ENCODE measurements at places on chromosomes 6 and 20.
A peak's percentile ranks its signal among the peaks of the same experiment; 100 is the strongest.

DNA sequence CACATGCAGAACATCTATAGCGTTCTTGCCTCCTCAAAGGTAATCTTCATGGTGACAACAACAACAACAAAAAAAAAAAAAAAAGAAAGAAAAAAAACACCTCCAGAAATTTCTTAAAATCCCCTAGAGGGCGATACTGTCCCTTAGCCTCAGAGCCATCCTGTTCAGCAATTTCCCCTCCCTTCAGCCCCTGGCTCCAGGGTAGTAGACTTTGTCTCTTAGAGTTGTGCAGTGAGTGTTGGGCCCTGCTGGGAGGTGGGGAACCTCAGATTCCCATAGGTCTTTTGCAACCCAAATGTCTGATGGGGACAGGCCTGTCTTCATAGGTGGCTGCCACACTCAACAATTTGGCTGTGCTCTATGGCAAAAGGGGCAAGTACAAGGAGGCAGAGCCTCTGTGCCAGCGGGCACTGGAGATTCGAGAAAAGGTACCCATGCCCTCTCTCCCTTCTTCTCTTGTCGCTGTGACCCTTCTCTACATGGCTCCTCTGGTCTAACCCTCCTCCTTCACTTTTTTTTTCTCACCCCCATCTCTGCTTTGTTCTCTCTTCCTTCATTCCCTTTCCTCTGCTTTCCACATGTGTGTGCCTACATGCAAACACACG is 6.0 kb upstream of the PTK7 start:
- no peak for DNase-seq

DNA sequence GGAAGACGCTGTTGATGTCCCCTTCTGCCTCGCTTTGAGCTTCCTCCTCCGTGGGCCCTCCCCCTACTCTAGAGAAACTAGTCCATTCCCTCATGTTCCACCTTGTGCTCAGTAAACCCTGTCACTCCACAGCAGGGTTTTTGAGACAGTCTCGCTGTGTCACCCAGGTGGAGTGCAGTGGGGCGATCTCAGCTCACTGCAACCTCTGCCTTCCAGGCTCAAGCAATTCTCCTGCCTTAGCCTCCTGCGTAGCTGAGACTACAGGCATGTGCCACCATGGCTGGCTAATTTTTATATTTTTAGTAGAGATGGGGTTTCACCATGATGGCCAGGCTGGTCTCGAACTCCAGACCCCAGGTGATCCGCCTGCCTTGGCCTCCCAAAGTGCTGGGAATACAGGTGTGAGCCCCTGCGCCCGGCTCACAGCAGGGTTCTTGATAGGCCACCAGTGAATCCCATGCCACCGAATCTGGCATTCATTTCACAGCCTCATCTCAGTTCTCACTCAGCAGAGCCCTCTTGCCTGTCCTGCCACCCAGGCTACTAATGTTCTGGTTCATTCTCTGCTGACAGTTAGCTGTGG is 36.0 kb downstream of the PANK2 start:
- no peak for DNase-seq

DNA sequence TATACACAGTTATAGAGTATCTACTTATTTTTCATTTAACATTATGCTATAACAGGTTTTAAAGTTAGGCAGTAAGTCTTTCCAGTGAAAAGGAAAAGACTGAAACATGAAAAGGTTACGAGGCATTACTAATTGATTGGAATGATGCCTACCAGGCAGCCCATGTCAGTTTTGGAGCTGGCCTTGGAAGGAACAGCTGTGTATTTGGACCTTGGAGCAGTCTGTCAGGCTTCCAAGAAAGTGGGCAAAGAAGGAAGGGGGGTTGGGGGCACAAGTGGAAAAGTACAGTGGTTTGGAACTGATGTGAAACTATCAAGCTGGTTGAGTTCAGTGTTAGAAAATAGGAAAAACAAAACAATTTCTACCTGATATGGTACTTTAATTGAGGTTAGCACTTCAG is 41.7 kb downstream of the SLC16A10 start:
- no peak for DNase-seq

DNA sequence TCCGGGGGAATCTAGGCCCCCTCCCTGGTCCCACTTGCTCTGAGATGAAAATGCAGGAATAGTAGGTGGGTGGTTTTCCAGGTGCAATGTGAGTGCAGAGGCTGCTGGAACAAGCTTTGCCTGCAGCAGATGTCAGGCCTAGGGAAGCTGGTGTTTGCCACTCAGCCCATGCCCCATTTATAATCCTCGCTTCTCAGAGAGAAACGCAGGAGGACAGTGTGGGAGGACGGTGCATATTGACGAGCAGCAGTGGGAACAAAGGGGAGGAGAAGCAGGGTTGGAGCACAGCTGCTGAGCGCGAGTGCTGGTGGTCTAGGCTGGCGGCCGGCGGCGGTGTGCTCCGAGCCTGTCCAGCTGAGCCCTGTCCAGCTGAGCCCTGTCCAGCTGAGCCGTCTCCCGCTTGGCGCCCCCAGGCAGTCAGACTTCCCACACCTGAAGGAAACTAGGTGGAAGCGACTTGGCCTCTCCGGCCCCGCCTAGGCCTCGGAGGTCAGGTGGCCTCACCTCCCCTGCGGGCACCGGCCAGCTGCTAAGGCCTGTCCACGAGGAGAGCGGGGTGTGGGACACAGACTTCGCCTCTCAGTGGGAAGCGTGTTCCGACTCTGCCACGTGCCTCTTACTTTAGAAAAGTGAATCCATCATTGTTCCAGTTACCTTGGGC is 49.7 kb upstream of the FRMD1 start:
- no peak for DNase-seq

- no peak for DNase-seq
These were observed 76.3 kb downstream of the MTFR2 start for GRCh38 chr6:136173519-136174507.

- no peak for DNase-seq
These were observed 288.4 kb upstream of the JARID2 start for GRCh38 chr6:14957355-14958059.

DNA sequence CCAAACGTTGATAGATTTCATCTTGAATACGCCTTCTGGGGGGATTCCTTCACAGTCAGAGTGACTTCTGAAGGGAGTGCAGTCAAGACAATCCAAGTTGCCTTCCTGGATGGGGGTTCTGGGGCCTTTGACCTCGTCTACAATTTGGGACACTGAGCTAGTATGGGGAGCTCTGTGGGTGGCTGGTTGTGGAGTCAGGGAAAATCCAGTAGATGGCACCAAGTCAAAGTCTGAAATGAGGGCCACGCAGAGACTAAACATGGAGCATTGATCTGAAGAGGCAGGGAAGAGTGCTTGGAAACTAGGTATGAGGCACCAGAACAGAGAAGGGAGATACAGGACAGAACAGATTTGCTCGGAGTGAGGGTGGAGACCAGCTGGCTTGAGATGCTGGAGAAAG is 43.6 kb upstream of the CCN6 start:
- DNase-seq: no peak

DNA sequence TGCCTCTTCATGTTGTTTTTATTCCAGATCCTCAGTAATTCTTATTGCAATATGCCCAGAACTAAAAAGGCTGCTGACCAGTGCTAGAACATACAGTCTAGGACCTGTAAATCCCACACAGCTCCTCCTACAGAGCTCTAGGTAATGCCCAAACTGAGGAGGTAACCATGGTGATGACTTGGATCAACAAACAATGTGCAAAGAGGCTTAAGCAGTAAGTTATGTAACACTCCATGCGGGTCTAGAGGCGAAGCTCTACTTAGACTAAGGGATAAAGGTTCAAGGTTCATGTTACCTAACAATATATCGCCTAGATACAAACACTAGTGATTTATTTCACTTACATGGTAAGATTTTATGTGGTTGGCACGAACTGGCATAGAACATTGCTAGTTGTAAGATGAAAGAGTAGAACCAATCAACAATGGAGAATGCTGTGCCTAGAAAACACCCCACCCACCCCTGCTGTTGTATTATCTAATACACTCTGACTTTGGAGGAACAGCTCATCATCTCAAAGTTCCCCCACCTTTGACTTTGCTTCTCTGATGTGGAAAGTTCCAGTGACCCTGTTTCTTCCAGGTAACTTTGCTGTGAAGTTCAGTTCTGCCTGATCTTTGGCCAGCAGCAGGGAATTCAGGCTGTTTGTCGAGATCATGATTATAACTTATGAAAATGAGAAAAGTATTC is 242.4 kb downstream of the ALDH8A1 start:
- peak; percentile 94 for DNase-seq

GRCh38 chr6:108584323-108584722 is 23.6 kb downstream of the FOXO3 start:
- DNase-seq: no peak

DNA sequence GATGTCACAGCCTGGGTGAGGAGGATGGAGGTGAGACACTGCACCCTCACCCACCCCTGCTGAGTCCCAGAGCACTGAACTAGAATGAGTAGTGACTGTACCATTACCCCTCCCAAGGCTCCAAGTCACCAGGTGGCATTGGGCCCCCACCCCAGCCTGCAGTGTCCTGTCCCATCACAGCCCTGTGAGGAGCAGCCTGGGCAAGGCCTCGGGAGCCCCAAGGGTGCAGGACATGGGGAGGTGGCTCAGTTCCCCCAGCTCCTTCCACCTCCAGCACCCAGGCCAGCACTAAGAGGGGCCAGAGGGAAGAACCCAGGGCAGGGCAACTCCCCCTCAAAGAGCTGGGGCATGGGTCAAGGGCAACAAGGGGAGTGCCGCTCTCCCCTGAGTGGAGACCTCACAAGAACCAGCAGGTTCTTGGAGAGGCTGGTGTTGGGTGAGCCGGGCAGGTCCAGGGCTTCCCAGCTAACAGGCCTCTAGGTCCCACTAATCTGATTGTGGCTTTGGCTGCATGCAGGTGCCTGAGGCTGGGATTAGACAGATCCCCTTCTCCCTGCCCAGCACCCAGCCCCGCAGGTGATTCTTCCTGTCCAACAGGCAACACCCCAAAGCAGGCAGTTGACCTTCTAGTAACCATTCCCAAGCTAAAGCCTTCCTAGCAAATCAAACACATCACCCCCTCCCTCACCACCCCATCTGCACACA is 2.6 kb downstream of the CST4 start:
- no peak for DNase-seq

DNA sequence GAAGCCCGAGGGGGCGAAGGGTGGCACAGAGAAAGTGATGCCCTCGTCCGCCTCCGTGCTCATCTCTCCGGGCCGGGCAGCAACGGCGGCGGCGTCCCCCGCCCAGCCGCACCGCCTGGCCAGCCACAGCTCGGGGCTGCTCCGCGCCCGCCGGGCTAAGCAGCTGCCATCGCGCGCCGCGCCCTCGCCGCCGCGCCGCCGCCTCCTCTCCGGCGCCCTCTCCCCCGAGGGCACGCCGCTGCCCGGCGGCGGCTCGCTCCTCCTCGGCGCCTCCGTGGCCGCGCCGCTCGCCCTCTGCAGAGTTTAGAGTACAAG is 225 bp downstream of the MAP3K5 start:
- DNase-seq: no peak

GRCh38 chr20:61724376-61724775 is 341.3 kb downstream of the TAF4 start:
- DNase-seq: no peak

- peak; percentile 95 for DNase-seq
These were observed 272.9 kb upstream of the SUPT3H start for GRCh38 chr6:45650524-45651135.

DNA sequence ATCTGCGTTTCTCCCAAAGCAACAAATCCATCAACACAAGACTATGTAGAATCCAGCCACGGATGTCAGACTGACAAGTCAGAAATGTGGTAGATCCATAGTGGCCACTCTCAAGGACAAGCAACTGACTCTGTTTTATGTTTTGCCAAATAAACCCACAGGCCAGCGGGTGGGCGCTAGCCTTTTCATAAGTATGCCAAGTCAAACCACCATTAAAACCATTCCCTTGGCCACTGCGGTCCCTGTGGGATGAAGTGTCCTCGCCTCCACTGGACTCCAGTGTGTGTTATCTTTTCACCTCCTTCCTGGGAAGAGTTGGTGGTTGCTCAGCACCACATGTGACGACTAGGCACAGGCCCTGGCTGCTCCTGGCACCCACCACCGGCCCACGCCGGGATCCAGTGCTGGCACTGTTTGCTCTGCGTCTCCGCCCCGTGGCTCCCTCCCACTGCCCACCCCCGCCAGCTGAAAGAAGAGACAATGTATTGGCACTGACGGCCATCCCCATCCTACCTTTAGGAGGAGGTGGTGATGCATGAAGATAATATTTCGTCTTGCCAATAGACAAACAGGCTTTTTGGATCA is 103.4 kb downstream of the FOXC1 start:
- DNase-seq: no peak

- DNase-seq: no peak
These were observed 62.1 kb upstream of the ZNF217 start for GRCh38 chr20:53655625-53656292.

DNA sequence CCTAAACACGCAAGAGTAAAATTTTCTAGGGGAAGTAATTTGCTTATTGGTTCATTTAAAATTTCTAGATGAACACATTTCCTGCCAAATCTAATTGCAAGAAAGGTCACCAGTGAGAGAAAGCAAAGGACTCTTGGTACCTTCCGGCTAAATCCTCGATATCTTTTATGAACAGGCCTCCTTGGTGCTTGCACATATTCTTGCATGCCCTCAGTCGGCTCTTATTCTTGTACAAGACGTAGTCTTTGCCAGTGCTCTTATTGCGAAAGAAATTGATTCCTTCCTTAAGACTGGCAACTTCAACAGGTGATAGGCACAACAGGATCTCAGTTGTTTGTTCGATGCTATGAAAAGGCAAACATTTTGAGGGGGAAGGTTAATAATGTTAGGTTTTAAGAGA is 141.7 kb upstream of the CARMIL1 start:
- DNase-seq: no peak

DNA sequence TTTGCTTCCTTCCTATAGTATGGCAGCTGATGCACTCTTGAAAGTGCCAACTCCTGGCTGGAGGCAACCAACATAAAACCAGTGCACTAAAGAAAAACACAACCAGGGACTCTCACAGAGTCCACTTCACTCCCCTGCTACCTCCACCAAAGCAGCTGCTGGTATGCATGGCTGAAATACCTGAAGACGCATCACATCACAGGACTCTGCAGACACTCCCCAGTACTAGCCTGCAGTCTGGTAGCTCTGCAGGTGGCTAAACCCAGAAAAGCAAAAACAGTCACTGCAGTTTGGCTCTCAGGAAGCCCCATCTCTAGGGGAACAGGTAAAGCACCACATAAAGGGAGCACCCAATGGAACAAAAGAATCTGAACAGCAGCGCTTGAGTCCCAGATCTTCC is 473.0 kb upstream of the SPTLC3 start:
- no peak for DNase-seq

DNA sequence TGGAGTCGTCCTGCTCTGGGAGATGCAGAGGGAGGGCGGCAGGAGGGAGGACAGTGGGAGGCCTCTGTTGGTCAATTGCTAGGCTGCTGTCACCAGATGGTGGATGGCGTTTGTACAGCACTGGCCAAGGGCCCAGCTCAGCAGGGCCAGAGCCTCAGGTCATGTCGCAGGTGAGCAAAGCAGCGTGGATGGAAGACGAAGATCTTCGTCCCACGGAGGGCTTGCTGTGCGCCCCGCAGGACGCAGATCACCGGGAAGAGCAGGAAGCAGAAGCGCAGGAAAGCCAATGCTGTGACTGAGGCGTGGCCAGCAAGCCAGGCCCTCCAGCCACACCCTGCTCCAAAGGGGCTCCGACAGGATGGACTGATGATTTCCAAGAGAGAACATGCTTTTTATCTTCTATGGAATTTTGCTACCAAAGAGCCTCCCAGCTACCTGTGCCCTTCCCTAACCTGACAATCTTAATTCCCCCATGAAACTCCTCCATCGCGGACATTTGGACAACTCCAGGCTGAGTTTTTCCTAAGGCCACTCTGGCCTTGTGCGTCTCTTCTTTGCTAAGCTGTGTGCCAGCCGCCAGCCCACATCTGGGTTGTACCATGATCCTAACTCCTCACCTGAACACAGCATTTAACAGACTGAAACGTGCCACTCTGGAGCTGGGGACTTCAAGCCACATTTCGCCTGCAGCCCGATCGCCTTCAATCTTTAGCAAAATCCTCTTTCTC is 3.5 kb upstream of the SLCO4A1 start:
- no peak for DNase-seq

- no peak for DNase-seq
These were observed 4.4 kb downstream of the GZF1 start for GRCh38 chr20:23366384-23366783.
